Pons (tissue), 1 donor: ENCODE measurements at places on chromosomes 11 and 22.

GRCh38 chr22:24379536-24379935 lies 47.9 kb upstream of the ADORA2A start:
- DNase-seq: no peak

- peak; percentile 93 for DNase-seq
Measured at GRCh38 chr11:46593550-46594373, at the start of gene AMBRA1. Gene AMBRA1, minus strand, starts transcription at chr11:46594023. Its CDS starts 45,643 bp downstream, at chr11:46548380.

GRCh38 chr11:70033711-70034070 lies 44.4 kb upstream of the ANO1 start:
- no peak for DNase-seq

GRCh38 chr11:110295531-110296225 lies 736 bp downstream of the RDX start:
- DNase-seq: peak; percentile 54

GRCh38 chr11:65286686-65287085 lies 24.9 kb downstream of the POLA2 start:
- no peak for DNase-seq

DNA sequence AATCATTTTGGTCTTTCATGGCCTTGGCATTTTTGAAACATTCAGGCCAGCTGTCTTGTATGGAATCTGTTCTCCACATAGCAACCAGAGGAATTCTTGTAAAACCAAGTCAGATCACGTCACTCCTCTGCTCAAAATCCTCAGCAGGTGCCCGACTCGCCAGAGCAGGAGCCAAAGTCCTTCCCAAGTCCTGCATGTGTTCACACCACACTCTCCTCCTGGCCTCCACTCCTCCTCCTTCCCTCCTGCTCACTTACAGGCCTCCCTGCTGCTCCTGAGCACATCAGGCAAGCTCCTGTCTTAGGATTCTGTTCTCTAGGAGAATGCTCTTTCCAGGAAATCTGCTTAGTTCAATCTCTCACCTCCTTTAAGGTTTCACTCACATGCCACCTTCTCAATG lies 6.9 kb upstream of the PSMC3 start:
- DNase-seq: no peak

DNA sequence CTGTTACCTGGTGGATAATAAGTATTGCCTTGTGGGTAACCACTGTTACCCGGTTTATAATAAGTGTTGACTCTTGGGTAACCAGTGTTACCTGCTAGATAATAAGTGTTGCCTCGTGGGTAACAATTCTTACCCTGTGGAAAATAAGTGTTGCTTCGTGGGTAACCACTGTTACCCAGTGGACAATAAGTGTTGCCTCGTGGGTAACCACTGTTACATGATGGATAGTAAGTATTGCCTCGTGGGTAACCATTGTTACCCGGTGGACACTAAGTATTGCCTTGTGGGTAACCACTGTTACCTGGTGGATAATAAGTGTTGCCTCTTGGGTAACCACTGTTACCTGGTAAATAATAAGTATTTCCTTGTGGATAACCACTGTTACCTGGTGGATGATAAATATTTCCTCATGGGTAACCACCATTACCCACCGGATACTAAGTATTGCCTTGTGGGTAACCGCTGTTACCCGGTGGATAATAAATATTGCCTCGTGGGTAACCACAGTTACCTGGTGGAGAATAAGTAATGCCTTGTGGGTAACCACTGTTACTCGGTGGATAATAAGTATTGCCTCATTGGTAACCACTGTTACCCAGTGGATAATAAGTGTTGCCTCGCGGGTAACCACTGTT lies 8.7 kb upstream of the NXPE4 start:
- DNase-seq: no peak

DNA sequence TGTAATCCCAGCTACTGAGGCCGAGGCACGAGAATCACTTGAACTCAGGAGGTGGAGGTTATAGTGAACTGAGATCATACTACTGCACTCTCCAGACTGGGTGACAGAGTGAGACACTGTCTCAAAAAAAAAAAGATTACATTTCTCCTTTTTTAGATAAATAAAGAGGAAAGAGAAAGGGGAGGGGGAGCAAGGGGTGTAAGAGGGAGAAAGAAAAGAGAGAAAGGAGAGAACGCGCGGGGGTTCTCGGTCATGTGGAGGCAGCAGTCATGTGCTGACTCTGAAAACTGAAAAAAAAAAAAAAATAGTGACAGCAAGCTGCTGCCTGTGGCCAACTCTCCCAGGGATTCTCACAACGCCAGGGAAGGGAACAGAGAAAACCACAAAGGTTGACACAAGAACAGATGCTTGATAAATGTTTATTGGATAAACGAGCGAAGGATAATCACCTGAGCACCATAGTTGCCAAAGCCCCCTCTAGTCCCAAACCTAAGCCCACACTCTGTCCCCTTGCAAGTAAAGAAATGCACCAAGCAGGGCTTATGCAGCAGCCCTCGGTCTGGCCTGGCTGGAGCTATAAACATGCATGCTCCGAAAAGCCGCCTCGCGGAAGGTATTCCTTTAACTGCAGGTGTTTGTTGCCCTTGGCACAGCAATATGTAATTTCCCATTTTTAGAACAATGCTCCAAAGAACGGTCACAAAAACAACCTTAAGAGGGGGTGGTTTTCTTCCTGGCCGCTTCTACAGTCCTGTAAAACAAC lies 14.5 kb downstream of the SCGB1A1 start:
- no peak for DNase-seq

DNA sequence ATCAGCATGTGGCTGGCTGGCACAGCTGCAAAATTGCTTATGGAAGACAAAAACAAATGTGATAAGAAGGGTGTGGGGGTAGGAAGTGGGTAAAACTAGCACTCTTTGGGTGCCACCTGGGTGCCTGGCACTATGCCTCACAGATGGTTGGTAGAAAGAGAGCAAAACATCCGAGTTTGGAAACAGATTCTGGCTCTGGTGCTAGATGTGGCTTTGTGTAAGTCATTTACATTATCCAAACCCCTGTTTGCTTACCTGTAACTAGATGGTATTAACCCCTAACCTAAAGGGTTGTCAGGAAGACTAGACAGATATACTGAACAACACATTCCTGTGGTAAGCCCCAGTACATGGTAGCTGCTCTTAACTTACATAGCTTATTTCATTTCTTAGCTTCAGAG lies 905.6 kb downstream of the DLG2 start:
- no peak for DNase-seq

GRCh38 chr11:27339941-27340340 lies 23.1 kb downstream of the CCDC34 start:
- DNase-seq: no peak

- DNase-seq: no peak
Measured at GRCh38 chr11:117256573-117256972, 24.1 kb downstream of the RNF214 start.

DNA sequence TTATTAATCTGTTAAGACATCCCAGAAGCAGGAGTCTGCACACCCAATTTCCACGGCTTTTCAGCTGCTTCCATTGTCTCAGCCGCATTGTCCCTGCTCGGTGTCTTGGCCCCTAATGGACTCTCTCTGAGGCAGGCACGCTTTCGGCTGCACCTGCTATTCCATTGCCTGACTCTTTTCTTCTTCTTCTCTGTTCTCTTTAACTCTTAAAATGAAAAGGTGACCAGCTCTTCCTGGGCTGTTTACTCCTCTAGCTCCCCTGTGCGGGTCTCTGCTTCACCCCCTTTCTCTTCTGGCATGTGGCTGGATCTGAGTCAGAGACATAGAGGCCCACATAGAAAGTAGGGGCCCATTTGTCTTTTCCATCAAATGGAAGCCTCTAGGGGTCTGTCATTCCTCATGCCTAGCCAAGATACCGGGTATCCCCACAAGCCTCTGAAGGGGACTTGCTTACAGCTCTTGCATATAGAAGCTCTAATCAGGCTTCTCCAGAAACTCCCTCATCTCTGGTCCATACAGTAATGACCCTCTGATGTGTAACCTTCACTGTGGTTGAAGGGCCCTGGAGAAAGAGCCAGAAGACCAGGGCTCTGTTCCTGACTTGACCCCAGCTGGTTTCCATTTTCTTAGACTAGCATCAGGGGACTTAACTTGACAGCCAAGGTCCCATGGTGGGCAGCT lies 243.9 kb downstream of the ST3GAL4 start:
- no peak for DNase-seq

- no peak for DNase-seq
Measured at GRCh38 chr11:131691181-131692041, 321.0 kb downstream of the NTM start.

DNA sequence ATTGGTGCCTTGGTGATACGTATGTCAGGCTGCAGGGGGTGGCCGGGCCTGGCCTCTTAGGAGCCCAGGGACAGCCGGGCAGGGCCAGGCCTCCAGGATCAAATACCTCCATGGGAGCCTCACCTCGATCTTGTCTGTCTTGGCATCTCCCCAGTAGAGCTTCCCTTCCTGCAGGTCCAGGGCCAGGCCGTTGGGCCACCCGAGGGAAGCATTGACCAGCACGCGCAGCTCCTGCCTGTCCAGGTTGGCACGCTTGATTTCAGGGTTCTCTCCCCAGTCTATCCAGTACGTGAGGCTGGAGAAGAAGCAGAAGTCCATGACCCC lies 137.7 kb downstream of the CRYBB2 start:
- DNase-seq: no peak

GRCh38 chr22:25747245-25747944 lies 5.4 kb downstream of the MYO18B start:
- no peak for DNase-seq

DNA sequence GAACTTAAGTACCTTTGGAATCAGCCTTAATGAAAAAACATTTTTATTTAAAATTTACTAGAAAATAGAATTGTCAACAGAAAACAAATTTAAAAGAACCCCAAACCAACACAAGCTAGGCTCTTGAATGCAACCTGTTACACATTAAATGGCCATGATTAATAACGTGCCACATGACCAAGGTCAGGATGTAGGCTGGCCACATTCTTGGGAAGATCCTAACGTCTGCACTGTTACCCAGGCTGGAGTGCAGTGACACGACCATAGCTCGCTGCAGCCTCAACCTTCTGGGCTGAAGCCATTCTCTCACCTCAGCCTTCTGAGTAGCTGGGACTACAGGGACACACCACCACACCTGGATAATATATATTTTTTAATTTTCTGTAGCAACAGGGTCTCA lies 126.4 kb upstream of the APOA1 start:
- DNase-seq: no peak

- no peak for DNase-seq
Measured at GRCh38 chr11:847876-848275, 5.2 kb downstream of the TSPAN4 start.

- DNase-seq: no peak
Measured at GRCh38 chr11:10645212-10645795, 48.3 kb downstream of the IRAG1 start.

DNA sequence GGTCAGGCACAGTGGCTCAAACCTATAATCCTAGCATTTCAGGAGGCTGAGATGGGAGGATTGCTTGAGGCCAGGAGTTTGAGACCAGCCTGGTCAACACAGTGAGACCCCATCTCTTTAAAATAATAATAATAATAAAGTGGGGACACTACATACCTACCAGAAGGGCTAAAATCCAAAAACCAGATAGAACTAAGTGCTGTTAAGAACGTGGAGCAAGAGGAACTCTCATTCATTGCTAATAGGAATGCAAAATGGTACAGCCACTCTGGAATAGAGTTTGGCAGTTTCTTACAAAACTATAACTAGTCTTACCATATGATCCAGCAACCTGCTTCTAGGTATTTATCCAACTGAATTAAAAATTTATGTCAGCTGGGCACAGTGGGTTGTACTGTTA lies 9.6 kb downstream of the CKAP5 start:
- no peak for DNase-seq

GRCh38 chr11:123429913-123430720 lies at the start of gene GRAMD1B:
Gene GRAMD1B, plus strand, starts transcription at chr11:123430269. Its CDS starts 524 bp downstream, at chr11:123430793.
- DNase-seq: no peak

GRCh38 chr11:113697756-113698407 lies 8.2 kb downstream of the TMPRSS5 start:
- no peak for DNase-seq

DNA sequence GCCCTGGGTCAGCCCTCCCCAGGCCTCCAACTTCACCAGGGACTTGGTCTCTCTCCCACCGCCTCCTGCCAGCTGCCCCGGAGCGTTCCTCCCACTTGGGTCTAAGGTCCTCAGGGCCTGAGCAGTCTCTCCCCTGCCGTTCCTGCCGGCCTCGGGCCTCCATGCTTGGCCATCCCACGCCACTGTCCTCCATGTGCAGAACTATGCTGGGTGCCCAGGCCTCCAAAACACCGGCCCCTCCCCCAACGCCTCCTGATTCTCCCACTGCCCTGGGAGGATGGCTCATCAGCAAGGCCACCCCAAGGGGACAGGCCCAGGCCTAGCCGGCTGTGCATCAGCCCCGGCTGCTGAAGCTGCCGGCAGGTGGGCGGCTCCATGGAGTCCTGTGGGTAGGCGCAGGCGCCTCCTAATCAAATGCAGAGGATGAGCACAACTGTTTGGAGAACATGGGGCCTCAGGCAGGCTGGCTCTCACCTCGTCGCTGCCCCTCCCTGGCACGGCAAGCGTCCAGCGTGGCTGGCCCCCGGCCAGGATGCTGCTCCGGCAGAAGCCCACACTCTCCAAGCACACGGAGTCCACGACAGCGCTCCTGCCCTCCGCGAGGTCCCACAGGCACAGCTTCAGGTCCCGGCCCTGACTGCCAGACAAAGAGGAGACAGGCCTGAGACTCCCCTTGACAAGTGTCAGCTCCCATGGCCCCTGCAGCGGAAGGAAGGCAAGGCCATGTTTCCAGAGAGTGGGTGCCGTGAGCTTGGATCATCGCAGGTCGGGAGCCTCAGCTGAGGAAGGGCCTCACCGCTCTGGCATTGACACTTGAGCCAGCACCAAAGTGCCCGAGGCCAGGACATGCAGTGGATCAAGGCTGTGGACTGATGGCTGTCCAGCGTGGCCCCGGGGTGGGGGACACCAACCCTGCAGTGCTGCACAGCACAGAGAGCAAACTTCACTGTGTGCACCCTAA lies 42.6 kb downstream of the GNB1L start:
- no peak for DNase-seq

DNA sequence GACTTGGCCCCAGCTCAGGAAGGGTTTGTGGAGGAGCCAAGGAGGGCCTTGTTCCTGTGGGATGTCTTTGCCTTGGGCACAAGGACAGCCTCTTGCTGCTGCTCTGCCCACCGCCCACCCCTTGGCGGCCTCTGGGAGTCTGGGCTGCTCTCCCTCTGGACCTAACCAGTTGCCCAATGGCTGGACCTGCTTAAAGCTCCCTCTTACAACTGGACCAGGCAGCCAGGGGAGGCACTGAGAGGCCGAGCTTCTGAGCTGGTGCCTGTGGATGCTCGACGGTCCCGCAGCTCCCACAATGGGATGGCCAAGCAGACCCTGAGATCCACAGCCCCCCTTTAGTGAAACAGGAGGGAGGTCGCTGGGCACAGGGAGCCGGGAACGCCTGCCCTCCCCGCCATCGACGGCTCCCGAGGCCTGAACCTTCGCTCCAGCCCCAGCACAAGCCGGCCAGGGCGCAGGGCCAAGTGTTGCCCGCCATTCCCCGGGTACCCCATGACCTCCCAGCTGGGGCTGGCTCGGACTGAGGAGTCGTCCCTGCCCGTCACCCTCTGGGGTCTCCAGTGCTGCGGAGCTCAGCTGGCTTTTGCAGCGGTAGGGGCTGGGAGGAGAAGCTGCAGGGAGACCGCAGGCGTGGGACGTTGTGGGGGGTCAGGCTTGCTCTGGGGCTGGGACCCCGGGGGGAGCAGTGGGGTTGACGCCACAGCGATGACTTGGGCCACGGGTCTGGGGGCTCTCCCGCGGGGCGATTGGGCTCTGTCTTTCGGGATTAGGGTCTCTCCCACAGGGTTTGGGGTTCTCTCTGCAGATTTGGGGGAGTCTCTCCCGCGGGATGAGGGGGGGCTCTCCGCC lies 584 bp upstream of the GAL start:
- DNase-seq: no peak
